ENCODE measurements at places on chromosomes 16 and 17.

GRCh38 chr16:34078691-34079090 lies 619.3 kb downstream of the TP53TG3F start:
- no peak for DNase-seq

GRCh38 chr17:62062944-62063343 lies 2.1 kb downstream of the MED13 start:
- no peak for DNase-seq

- DNase-seq: no peak
Measured at GRCh38 chr17:30780343-30780742, 44.1 kb downstream of the CRLF3 start.

- no peak for DNase-seq
Measured at GRCh38 chr17:61394630-61395408, 4.8 kb upstream of the TBX2 start.

- DNase-seq: peak; percentile 40
Measured at GRCh38 chr16:14284930-14285512, 213.9 kb downstream of the MRTFB start.

- DNase-seq: no peak
Measured at GRCh38 chr16:50006964-50007363, 18.1 kb upstream of the CNEP1R1 start.

DNA sequence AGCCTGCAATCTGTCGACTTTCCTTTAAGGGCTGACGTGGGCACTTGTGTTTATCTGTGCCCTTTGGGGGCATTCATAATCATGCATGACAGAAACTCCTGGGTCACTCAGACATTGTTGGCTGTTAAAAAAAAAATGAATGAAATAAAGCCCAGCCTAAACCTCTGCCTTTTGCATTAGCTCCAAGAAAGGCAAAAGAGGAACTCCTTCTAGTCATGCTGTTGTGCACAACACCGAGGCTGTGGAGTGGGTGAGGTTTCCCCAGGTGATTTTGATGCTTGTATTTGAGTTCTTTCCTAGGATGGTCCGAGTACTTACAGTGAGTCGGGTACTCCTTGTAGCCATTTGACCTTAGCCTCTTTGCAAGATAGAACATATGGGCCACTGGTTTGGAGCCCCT lies 49.6 kb upstream of the IRX6 start:
- no peak for DNase-seq

DNA sequence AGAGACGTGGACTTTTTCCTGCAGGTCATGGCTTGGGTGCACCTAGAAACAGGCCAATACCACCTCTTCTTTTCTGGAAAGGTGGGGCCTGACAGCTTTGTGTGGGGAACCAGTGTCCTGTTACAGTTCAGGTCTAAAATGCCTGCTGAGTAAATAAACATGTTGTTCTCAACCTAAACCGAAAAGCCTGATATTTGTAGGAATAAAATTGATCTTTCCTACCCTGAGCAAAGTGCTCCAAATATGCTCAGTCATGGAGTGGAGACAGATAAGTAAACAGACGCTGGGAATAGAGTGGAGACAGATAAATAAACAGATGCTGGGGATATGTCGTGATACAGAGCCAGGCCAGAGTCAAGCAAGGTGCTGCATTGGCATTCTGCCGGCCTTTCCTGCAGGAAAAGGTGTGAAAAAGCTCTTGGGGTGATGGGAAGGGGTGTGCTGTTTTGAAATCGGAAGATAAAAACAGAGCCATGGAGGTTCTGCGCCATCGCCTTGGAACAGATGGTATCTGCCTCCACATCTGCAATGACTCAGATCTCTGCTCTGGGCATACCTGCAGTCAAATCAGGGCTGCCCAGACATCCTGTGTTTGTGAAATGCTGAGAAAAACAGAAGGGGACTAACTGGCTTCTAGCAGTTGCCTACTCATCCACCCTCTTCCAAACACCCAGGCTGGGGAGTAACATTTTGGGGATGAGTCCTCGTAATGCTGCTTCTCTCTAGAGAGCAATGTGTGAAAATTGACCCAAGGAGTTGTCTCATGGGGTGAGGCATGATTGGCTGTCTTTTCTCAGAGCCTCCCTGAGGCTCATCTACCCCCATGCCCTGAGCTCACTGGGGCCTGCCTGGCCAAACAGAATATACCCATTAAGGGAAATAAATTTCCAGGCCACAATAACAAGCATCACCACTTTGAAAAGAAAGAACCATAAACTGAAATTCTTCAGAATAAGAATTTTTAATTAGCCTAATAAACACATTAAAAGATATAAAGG lies 16.8 kb upstream of the TRPV2 start:
- no peak for DNase-seq

GRCh38 chr16:88963583-88963982 lies 13.4 kb downstream of the CBFA2T3 start:
- no peak for DNase-seq

GRCh38 chr16:55815320-55815719 lies 17.6 kb downstream of the CES1 start:
- no peak for DNase-seq

DNA sequence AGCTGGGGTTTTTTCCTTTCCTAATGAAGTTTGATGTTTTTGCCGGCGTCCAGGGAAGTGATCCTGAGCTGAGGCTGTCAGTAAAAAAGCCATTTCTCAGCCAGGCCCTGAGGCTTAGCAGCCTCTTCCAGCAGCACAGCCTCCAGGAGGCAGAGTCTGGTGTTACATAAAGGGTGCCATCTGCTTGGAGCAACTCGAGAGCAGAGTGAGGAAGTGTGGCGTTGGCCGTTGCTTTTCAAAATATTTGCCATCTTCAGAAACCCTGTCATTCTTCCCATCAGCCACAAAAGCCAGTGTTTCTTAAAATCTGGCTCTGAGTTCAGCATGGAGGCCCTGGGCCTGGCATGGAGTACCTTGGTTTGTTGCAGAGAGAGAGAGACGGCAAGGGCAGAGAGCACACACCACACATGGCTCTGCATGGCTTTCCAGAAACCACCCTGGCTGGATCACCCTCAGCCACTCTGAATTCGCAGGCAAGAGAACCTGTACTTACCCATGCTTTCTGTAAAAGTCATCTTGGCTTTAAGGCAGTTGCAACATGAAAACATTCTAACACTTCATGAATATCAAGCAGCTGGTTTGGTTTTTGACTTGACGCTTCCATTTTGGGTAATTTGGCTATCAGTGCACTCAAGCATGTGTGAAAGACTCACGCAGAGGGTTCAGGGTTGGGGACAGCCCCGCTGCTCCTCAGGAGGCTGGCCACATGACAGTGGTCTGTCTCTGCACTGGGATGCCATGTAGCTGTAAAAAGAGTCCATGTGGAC lies 21.0 kb downstream of the PMM2 start:
- no peak for DNase-seq

DNA sequence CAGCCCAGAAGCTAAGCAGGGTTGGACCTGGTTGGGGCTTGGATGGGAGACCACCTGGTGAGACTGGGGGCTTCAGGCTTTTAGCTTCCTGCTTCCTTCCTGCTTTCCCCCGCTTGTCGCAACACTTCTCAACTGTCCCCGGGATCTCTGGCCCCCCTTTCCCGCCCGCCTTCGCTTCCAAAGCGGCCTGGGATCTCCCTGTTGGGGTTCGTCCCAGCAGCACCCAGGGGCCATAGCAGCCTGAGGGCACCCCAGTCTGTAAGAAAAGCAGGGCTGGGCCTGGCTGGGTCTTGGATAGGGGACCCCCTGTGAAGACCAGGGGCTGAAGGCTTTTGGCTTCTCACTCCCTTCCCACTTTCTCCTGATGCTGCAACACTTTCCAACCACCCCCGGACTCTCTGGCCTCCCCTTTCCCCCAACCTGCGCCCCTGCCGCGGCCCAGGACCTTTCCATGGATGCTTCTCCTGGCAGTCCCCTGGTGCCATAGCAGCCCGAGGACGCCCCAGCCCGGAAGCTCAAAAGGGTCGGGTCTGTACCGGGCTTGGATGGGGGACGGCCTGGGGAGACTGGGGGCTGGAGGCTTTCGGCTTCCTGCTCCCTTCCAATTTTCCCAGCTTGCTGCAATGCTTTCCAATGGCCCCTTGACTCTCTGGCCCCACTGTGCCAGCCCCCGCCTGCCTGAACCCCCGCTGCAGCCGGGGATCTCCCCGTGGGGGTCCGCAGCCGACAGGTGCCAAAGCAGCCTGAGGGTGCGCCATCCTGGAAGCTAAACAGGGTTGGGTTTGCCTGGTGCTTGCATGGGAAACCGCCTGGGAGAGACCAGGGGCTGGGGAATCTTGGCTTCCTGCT lies 2276.2 kb downstream of the TP53TG3F start:
- no peak for DNase-seq

DNA sequence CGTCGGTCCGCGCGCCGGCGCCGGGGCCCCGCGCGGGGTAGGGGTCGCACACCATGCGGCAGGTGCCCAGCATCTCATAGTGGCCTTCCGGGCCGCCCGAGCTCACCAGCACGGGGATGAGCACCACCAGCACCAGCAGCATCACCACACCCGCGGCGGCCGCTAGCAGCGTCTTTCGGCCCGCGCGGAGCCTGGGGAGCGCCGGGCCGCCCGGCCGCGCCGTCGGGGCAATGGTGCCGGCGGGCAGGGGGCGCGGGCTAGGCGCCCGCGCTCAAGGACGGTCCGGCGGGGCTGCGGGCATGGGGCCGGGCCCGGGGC lies 237 bp downstream of the C1QL1 start:
- DNase-seq: no peak

GRCh38 chr16:74052016-74052415 lies 244.6 kb upstream of the PSMD7 start:
- no peak for DNase-seq

GRCh38 chr17:44935116-44935515 lies 12.5 kb downstream of the KIF18B start:
- DNase-seq: no peak

DNA sequence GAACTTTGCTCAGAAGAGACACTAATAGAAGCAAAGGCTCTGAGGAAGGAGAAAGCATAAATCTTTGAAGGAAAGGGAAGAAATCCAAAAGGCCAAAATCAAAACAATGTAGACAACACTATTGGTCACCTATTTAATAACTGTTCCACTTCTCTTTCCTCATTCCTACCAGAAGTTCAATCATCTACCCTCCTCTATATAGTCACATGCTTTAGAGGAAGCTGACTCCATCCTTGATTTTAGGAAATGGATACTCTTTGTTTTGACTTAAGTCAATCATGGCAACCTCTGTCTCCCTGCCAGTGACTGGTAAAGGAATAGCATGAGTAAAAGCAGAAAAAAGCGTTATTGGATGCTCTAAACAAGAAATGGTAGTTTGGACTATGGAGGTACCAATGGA lies 7.3 kb downstream of the BRIP1 start:
- DNase-seq: no peak

- no peak for DNase-seq
Measured at GRCh38 chr17:42027961-42028790, 8.3 kb downstream of the NKIRAS2 start.

- no peak for DNase-seq
Measured at GRCh38 chr16:14106457-14106856, 35.3 kb downstream of the MRTFB start.

- DNase-seq: no peak
Measured at GRCh38 chr16:15970202-15970601, 20.8 kb downstream of the ABCC1 start.

GRCh38 chr17:80220736-80221215 lies 549 bp downstream of the SLC26A11 start:
- no peak for DNase-seq

DNA sequence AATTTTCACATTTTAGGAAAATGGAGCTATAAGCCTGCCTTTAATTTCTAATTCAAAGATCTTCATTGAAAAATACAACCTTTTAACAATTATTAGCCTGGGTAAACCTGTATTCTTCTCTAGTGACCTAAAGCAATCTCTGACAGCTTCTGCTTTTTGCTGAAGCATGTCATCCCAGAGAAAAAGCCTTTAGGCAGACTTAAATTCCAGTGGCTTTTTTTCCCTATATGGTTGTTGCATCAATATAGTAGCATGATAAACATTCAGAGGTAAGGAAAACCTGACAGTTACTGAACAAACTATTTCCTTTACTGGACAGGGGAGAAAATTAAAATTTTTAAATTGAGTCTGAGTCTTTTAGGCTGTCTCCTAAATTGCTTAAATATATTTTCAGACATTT lies 7.8 kb upstream of the EVI2A start:
- no peak for DNase-seq

Data from NCI-H1105 (cell line).